NCI-H2107 (cell line): ENCODE measurements at places on chromosomes 4 and X.

DNA sequence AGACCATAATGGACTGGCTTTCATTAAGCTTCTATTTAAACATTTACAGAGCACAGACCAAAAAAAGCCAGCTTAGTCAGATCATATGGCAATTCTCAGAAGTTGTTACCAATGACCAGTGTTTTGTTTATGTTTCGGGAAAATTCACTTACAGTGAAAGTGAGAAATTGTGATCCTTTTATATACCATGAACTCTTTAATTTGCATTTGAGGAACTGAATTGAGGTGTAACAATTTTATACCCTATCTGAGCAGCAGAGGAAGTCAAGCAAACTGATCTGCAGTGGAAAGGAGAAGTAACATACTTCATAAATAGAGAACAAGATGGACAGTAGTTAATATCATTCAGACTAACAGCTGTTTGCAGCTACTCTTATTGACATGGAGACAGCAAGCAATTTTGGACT is 97.1 kb downstream of the TMA16 start:
- no peak for DNase-seq

DNA sequence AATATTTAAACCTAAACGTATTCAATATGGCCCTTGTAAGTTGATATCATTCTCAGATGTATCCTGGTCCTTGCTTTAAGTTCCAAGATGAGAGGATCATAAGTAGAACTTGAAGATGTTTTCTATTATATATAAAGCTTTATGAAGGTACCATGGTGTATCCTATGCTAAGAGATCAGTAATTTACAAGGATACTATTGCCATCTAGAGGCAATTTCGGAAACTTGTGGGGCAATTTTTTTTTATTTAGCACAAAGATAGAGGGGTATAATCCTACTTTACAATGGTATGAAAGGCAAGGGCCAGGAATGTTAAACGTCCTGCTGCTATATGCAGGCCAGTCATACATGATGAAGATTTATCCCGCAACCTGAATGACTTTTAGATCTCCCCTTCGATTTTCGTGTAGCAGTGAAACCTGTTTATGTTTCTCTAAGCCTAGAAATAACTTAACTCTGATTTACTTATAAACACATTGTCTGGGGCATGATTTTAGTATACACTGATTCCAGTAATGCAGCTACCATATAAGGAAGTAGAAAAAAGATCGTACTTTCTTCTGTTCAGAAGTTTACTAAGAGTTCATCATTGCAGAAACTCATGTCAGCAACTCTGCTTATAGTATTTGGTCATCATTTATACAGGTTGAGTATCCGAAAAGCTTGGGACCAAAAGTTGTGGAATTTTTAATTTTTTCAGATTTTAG is 2.6 kb downstream of the SLC25A31 start:
- DNase-seq = no peak

- no peak for DNase-seq
These were observed 1.1 kb upstream of the CCNQ start for GRCh38 chrX:153600032-153600373.

DNA sequence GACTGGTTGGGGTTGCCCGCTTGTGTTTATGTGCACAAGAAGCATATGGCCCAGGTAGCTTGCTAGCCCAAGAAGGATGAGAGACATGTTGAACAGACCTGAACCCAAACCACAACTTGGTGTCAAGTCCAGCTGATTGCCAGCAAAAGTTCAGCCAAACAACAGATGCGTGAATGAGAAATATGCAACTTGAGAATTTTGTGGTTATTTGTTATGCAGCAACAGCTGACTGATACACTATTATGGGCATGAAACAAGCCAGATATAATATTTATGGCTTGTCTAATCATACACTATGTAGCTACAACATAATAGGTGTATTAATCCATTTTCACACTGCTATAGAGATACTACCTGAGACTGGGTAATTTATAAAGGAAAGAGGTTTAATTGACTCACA is 66.3 kb upstream of the FTHL17 start:
- no peak for DNase-seq

GRCh38 chr4:84531689-84532088 is 32.6 kb upstream of the NKX6-1 start:
- DNase-seq = no peak

GRCh38 chr4:76055016-76055415 is 19.1 kb upstream of the CXCL11 start:
- DNase-seq = no peak

DNA sequence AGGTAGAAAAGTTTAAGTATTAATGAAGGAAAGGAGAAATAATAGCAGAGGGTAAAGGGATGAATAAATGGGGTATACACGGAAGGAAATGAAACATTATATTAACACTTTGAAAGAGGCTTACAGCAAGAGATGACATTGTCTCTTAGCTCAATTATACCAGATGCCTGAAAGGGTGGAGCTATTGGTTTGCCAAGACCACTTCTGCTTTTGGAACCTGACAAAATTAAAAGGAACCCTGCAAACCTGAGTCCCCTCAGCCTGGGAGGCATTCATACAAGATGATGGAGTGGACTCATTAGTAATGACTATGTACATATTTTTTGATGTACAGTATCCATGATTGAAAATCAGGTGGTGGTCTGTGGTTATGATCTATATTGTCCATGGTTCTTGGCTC is 45.1 kb upstream of the HPF1 start:
- DNase-seq = no peak

DNA sequence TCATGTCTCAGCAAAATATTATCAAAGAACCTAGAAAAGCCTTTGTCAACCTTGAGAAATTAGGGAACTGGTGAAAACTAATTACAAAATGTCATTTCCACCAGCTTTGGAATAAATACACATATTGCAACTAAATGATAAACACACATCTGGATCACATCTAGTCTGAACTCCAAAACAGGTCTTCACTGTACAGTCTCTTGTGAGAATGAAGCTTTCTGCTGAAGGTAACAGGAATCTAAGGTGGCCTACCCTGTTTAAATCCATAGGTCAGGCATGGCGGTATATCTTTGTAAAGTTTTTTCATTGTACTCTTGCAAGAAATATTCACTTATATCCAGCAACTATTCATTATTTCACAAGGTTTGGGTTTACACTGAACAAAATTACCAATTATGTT is 1.7 kb downstream of the SH3D19 start:
- no peak for DNase-seq

GRCh38 chrX:24859211-24859841 is 156.4 kb downstream of the ARX start:
- no peak for DNase-seq

- DNase-seq = no peak
These were observed 9.7 kb upstream of the CDKN2AIP start for GRCh38 chr4:183434666-183435190.

DNA sequence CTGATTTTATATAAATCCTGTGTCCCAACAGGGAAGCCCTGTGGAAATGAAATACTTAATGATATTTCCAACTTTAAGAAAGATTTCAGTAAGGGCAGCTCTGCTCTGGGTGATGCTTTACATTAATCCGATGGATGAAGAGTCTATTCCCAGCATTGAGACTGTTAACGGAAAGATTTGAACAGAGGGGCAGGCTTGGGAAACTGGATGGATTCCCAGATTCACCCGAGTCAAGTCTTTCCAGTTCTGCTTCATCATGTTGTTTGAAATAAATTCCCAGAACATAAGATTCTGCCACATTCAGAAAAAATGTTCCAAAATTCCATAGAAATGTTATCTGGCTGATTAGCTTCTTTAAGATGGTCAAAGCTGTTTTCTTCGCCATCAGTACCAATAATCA is 246.0 kb downstream of the FBXW7 start:
- DNase-seq = no peak

GRCh38 chr4:185573651-185574199 is 38.4 kb upstream of the PDLIM3 start:
- DNase-seq = peak; percentile 6

- DNase-seq = no peak
These were observed 119.7 kb upstream of the TBC1D9 start for GRCh38 chr4:140875746-140876452.

- DNase-seq = no peak
These were observed 177.0 kb downstream of the CAMK2D start for GRCh38 chr4:113584407-113585150.

- DNase-seq = no peak
These were observed 156.9 kb downstream of the CBR4 start for GRCh38 chr4:168852933-168853713.

- DNase-seq = no peak
These were observed 21.1 kb upstream of the FRYL start for GRCh38 chr4:48801016-48801715.

DNA sequence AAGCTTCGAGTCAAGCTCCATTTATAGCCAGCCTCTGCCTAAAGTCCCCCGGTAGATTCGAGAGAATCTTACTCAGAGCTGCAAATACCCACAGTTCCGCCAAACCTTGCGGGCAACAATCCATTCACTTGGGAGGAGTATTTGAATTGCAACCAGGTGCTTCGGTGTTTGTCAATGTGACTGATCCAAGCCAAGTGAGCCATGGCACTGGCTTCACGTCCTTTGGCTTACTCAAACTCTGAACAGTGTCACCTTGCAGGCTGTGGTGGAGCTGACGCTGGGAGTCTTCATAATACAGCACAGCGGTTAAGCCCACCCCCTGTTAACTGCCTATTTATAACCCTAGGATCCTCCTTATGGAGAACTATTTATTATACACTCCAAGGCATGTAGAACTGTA is 11.2 kb downstream of the CD40LG start:
- DNase-seq = peak; percentile 1

GRCh38 chr4:177225605-177226004 is 84.1 kb upstream of the NEIL3 start:
- DNase-seq = no peak
